Body of pancreas (tissue), 4 donors: ENCODE measurements at places on chromosomes 5 and 9. TPM values are rescaled to one million over a fixed set of nuclear protein-coding genes. Genes with fewer than 3 reads are reported as not detected.

- no peak for DNase-seq
Measured at GRCh38 chr5:137398154-137398553, 101.0 kb downstream of the SPOCK1 start.

- DNase-seq = no peak
Measured at GRCh38 chr5:181234455-181235306, 9.0 kb downstream of the RACK1 start.

DNA sequence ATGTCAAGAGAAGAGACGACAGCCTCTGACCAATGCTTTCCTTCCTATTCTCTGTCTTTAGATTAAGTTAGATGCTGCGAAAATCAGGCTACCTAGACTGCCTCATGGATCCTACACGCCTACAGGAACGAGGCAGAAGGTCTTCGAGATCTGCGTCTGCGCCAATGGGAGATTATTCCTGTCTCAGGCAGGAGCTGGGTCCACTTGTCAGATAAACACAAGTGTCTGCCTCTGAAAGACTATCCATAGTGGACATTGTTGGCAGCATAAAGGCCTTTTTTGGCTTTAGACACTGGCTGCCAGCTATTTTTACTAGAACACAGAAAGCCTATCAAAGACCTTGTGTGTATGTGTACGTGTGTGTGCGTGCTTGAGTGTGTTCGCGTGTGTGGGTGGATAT is 90.9 kb upstream of the PPP1R2B start:
- DNase-seq = no peak

Gene KIF27
- total RNA-seq = 6.0 TPM

DNA sequence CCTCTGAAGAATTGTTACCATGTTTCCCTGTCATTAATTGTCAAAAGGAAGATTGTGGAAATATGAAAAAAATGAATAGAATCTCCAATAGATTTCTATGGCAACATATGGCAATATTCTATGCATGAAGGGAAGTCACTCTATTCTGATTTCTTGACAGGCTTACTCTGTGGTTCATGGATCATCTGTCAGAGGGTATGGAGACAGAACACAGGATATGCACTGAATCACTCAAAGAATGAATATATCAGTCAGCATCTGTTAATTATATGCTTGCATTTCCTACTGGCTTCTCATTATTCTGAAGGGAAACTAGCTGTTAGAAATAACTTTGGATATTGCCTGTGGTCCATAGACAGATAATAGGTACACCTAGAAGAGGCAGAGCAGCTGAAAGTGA is 918.9 kb downstream of the DTWD2 start:
- no peak for DNase-seq

DNA sequence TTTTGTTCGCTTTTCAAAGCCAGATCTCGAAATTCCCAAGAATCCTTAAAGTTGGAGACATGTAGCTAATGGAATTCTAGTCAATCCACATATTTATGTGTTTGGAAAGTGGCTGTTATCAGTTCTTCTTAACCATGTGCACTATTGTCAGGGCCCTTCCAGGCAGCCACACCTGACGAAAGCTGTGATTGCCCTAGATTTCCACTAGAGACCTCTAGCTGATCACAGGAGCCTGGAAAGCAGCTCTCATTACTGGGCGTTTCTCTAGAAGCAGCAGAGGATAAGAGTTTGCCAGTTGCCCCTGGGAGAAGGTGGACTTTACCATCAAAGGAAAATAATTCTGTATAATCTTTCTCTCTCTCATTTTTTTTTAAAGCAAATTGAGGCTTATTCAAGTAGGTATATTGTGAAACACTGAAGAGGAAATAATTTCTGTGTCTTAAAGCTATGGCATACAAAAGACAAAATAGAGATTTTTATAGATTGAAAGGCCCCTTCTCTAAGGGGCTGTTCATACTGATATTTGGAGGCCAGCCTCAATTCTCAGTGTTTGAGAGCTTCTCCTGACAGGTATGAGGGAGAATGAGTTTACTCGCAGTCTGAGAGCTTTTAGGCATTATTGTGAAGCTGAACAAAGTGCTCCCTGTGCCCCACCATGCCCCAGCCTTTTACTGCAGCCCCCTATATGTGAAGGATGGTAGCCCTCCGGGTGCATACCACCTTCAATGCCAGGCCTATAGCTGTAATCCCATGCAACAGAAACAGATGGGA is 405.4 kb upstream of the ACTBL2 start:
- peak; percentile 70 for DNase-seq

GRCh38 chr5:137735555-137736284 is at the start of gene KLHL3:
TSS of gene KLHL3 (minus strand) at chr5:137736089. CDS start at chr5:137735646, 443 bp downstream.
- DNase-seq = peak; percentile 62

Gene GARIN3
- total RNA-seq = not detected

Gene ZNG1E
- total RNA-seq = 39.6 TPM

DNA sequence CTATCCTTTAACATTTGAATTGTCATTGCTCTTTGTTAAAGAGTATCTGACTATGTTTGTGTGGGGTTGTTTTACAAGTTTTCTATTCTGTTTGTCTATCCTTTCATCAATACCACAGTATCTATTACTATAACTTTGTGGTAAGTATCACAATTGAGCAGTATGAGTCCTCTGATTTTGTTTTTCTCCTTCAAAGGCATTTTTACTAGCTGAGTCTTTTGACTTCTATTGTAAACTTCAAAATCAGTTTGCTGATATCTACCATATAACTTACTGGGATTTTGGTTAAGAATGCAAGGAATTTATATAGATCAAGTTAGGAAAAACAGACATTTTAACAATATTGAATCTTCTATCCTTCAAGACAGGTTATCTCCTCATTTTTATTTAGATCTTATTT is 789.8 kb upstream of the PTPRD start:
- DNase-seq = no peak

- DNase-seq = no peak
Measured at GRCh38 chr9:13832446-13832845, 481.5 kb downstream of the NFIB start.

GRCh38 chr9:21965401-21965951 is 28.7 kb downstream of the CDKN2A start:
- DNase-seq = peak; percentile 54

GRCh38 chr5:126568206-126568755 is 26.7 kb downstream of the ALDH7A1 start:
- no peak for DNase-seq

DNA sequence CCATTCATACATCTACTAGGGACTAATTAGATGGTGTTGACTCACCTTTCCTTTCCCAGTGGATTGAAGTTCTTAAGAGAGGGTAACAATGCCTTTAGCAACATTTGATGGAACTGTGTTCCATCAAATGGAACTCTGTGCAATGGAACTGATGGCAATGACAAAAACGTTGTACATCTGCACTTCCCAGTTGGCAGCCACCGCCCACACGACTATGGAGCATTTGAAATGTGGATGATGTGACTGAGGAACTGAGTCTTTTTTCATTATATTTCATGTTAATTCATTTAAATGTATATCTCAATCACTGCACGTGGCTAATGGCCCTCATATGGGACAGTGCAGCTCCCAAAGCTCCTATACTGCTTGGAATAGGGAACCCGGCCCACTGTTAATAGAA is 39.0 kb upstream of the ICE1 start:
- no peak for DNase-seq

DNA sequence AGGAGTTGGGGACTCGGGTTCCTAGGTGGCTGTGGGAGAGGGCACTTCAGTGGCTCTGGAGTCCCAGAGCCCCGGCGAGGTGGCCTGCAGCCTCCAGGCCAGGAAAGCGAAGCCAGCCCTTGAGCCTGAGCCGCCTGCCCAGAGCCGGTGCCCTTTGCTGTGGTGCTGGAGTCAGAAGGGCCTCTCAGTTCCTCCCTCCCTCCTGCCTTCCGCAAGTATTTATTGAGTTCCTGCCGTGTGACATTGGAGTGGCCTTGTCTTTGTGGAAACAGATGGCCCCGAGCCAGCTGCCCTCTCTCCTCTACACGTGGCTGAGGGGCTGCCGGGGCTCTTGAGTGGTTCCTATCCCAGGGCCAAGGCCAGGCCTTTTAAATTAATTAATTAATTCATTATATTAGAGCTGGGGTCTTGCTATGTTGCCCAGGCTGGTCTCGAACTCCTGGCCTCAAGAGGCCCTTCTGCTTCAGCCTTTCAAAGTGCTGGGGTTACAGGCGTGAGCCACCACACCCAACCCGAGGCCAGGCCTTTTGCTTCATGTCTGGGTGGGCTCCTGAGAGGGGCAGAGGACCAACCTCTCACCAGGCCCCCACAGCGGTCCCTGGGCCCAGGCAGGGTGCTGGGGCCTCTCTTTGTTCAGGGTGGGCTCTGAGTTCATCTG is 45.6 kb upstream of the IER5L start:
- DNase-seq = no peak

DNA sequence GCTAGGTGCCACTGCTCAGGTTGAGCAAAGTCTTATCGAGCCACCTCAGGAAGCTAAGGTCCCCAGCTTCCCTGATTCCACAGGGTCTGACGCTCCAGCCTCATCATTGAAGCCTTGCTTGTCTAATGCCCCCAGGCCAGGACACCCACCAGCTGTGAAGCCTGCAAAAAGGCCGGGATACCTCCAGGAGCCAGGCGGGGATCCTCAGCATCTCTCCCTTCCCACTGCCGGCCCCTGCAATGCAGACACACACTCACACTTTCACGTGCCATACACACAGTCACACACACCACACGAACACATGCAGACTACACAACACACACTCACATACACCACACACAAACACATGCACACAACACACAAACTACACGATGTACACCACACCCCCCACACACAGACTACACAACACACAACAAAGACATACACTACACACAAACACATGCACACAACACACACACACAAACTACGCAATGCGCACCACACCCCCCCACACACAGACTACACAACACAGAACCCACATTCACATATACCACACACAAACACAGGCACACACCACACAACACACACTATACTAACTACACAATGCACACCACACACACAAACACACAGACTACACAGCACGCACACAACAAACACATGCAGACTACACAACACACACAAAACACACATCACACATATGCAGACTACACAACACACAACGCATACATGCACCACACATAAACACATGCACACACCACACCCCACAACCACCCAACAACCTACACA is 17.8 kb upstream of the S1PR3 start:
- DNase-seq = no peak

DNA sequence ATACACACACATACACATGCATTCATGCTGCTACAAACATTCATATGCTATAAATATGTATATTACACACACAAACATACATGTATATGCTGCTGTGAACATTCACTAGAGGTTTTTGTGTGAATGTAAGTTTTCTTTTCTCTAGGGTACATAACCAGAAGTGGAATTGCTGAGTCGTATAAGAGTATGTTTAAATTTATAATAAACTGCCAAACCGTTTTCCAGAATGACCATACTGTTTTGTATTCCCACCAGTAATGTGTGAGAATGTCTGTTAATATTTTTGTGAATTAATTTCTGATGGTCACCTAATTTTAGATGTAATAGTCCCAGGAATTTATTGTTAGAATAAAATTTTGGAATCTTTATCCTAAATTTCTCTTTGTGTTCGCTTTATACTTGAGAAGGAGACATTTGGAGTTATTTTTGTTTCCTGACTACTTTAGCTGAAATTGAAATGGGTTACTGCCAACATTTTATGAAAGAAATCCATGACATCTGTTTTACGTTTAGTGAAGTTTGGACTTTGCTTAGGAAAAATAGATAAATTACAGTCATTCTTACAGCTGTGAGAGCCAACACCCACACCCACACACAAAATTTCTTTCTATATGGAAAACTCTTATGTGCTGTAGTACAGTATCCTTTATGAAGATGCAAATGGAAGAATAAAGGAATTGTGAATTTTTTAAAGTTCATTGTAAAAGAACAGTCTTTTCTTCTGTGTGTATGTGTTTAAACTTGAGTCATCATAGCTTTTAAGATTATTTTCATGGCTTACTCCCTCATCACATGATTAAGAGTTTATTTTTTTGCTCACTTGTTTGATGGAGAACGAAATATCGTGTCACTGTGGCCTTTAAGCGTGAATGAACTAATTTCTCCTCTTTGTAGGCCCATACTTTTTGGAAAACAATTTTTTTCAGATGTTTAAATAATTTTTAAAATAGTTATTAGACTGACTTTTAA is 24.3 kb downstream of the CENPP start:
- DNase-seq = no peak

GRCh38 chr5:43362725-43363435 is 49.3 kb downstream of the CCL28 start:
- DNase-seq = no peak

GRCh38 chr9:124272979-124273378 is 15.2 kb downstream of the NEK6 start:
- no peak for DNase-seq

GRCh38 chr9:126965541-126966428 is 51.2 kb downstream of the RALGPS1 start:
- no peak for DNase-seq

GRCh38 chr5:59351076-59351794 is 542.3 kb downstream of the PDE4D start:
- no peak for DNase-seq

GRCh38 chr5:98975223-98975622 is 46.4 kb upstream of the CHD1 start:
- no peak for DNase-seq

DNA sequence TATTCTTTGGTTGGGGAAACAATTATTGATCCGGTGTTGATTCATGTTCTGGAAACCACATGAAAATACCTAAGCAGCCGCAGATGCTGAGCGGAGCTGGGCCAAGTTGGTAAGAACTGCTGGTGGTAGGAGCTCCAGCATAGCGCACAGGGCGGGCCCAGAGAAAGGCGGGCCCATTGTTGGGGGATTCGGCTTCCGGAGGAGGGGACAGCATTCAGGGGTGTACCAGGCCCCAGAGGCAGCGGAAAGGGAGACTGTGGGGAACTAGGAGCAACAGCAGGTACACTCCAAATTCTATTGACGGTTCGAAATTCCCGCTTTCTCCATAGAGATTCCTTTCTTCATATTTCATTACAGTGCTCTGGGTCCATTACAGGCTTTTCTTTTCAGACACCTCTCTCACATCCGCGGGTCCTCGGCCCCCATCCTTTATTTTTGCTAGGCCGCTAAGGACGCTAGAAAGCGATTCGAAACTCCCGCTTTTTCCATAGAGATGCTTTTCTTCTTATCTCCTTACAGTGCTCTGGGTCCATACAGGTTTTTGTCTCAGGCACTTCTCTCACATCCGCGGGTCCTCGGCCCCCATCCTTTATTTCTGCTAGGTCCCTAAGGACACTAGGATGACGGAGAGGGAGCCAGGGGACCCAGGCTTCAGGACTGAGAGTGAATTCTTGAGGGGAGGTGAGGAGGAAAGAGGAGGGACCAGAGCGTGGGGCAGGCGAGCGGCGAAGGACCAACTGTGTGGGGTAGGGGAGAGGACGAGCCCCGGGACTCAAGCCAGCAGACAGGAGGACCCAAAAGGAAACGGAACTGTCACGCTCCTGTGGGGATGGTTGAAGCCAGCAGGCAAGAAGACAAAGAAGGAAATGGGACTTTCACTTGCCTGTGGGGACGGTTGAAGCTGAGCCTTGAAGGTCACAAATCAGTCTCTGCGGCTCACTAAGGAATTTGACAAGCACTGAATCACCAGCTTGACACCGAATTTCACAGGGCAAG is at the start of gene CCDC152:
Gene CCDC152 (plus strand): TSS at position 213 of the 996 bp plus-strand sequence. CDS start 2,304 bp downstream, outside the sequence.
- peak; percentile 25 for DNase-seq

DNA sequence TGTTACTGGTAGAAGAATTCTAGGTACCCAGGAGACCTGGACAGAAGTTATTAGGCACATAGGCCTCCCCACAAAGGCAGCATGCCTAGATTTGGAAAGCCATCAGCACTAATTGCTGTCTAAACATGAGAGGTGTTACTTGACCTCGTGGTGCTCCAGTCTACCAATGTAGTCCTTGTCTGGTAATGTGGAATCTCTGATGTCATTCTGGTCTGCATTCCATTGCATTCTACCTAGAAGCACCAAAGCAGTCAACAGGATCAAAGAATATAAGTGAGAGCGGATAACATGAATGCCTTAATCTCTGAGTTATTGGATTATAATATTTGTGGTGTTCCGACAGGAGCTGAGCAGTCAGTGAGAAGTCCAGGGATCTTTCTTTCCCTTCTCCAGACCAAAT is 175.2 kb downstream of the PSAT1 start:
- DNase-seq = no peak
